Stimulated activated CD4-positive, alpha-beta T cell treated with anti-CD3 and anti-CD28 coated beads, Interleukin-2, amount 100 ng/mL, for 48 hours (primary cell): ENCODE measurements at places on chromosomes 12 and 14.

GRCh38 chr12:124651516-124652273 lies 84.3 kb upstream of the NCOR2 start:
- no peak for DNase-seq

DNA sequence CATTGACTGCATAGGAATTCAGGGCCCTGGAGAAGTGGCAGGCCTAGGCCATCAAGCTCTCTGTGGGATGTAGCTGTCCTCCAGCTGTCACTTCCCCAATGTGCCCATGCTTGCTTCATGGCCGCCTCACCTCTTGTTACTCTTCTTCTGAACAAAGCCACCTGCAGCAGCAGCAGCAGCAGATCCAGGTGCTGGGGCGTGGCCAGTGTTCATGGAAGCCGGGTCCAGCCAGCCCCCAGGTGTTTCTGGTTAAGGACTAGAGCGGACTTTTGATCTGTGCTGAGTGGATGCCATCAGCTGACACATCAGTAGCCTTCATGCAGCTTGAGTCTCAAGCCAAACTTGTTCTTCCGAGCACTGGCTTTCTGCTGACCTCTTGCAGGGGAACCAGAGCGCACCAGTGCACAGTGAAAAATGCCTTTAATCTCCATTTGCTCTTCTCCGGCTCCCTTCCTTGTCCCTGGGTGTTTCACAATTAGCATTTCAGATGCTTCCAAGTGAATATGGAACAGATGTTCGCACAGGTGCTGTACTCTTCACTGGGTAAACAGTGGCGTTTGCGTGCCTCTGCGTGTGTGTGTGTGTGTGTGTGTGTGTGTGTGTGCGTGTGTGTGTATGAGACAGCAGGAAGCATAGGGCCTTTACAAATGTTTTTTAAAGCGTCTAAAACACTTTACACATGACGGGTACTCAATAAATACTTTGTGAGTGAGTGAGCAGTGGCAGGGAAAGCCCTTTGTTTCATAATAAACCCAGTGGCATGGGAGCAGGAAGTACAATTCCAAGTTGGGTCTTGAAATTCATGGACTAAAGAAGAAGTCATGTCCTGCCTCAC lies 20.1 kb downstream of the TPCN1 start:
- DNase-seq = no peak

- DNase-seq = no peak
Observed at GRCh38 chr14:40983604-40984003, 623.1 kb upstream of the LRFN5 start.

GRCh38 chr12:131415781-131416180 lies 295.1 kb upstream of the SFSWAP start:
- DNase-seq = no peak

- DNase-seq = no peak
Observed at GRCh38 chr12:171743-172676, 41.9 kb downstream of the SLC6A12 start.

DNA sequence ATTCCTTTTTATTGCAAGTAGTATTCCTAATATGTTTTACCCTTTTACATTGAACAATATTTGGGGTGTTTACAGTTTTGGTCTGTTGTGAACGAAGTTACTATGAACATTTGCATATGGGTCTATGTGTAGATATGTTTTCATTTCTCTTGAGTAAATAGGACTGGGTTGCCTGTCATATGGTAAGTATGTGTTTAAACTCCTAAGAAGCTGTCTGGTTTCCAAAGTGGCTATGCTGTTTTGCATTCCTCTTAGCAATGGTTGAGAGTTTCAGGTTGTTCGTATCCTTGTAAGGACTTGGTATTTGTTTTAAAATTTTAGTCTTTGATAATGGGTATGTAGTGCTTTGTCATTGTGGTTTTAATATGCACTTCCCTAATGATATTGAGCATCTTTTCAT lies 6.3 kb downstream of the METAP2 start:
- DNase-seq = no peak

DNA sequence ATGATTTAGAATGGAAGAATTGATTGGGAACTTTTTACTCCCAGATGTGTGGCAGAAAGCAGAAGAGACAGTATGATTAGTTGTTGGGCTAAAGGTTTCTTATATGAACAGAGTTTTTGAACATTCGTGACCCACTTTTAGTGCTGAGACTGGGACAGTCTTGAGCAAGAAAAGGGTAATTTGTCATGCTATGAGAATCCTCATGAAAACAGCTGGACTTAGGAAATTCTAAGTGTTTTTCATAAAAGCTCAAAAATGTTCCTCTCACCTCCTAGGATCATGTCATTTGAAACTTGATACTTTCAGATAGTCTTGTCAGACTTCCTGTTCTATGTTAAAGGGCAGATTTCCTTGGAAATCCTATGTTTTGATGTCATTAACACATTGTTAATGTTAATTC lies 86.1 kb downstream of the MGAT4C start:
- no peak for DNase-seq

GRCh38 chr14:60647081-60647836 lies 2.0 kb downstream of the SIX1 start:
- no peak for DNase-seq

- DNase-seq = no peak
Observed at GRCh38 chr12:109717390-109718357, 4.0 kb downstream of the FAM222A start.
